Glomerular endothelial cell (primary cell): ENCODE measurements at places on chromosomes 6 and 20.

DNA sequence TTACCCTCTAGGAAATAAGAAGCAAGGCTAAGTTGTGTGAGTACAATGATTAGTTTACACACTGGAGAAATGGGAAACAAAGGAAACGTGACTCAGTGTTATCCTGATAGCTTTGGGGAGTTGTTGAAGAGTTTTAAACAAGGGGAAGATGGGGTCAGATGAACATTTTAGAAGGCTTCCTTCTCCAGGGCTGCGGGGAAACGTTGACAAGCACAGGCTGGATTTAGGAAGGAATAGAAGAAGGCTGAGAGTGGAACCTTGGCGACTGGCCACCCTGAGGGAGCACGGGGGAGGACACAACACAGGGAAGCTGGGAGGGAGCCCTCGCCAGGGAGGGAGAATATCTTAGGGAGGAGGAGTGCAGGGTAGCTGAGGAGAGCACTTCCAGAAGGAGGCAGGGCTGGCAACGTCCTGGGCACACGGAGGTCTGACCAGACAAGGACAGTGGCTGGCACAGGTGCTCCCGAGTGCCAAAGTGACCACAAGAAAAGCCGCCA is 134.7 kb downstream of the AIG1 start:
- peak; percentile 27 for DNase-seq

- no peak for DNase-seq
Measured at GRCh38 chr20:63367446-63368055, 6.4 kb upstream of the CHRNA4 start.

GRCh38 chr6:16676978-16677377 is 84.3 kb downstream of the ATXN1 start:
- no peak for DNase-seq

- peak; percentile 10 for DNase-seq
Measured at GRCh38 chr6:100719883-100720682, 161.0 kb downstream of the ASCC3 start.

DNA sequence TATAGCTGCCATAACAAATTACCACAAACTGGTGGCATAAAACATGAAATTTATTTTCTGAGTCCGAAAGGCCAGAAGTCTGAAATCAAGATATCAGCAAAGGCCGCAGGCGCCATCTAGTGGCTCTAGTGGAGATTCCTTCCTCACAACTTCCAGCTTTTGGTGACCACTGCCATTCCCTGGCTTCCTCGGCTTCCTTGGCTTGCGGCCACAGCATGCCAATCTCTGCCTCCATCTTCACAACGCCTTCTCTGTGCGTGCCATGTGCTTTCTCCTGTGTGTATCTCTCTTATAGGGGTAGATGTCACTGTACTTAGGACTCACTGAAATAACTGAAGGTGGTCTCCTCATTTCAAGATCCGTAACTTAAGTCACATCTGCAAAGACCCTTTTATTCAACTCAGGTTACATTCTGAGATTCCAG is 5.4 kb upstream of the PLAGL1 start:
- peak; percentile 70 for DNase-seq

DNA sequence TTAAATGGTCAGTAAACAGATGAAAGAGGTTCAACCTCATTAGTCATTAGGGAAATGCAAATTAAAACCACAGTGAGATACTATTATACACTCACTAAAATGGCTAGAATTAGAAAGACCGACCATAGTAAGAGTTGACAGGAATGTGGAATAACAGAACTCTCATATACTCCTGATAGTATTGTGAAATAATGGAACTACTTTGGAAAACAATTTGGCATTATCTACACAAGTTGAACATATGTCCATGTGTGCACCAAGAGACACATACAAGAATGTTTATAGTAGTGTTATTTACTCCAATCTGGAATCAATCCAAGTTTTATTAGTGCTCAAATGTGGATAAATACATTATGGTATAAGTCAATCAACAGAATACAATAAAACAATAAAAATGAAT is 59.6 kb downstream of the AK9 start:
- DNase-seq: no peak

GRCh38 chr20:50629670-50630045 is 61.7 kb downstream of the RIPOR3 start:
- DNase-seq: no peak

DNA sequence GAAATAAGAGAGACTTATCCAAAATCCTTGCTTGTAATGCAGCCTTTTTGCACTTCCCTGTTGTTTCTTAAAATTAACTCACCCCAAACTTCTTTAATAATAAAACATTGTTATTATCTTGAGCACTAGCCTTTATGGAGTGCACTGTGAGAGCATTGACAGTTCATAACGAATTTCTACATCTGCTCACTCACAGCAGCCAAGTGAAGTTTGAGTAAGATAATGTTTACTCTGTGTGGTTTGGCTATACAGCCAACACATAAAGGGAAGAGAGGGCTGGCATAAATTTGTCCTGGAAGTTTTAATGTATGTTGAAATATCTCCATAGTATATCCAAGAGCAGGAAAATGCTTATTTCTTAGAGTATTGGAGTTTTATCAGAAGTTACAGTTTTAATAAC is 227.9 kb downstream of the FRK start:
- no peak for DNase-seq

- no peak for DNase-seq
Measured at GRCh38 chr20:44805979-44806620, 4.2 kb downstream of the RIMS4 start.

DNA sequence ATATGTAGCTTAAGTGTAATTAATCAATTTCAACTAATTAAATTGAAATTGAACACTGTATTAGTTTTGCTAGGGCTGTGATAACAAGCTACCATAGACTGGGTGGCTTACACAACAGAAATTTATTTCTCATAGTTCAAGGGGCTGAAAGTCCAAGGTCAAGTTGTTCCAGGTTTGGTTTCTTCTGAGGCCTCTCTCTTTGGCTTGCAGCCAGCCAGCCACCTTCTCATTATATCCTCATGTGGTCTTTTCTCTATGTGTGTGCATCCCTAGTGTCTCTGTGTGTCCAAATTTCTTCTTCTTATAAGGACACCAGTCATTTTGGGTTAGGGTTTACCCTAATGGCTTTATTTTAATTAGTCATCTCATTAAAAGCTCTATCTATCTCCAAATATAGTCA is 611.7 kb downstream of the UTRN start:
- no peak for DNase-seq

DNA sequence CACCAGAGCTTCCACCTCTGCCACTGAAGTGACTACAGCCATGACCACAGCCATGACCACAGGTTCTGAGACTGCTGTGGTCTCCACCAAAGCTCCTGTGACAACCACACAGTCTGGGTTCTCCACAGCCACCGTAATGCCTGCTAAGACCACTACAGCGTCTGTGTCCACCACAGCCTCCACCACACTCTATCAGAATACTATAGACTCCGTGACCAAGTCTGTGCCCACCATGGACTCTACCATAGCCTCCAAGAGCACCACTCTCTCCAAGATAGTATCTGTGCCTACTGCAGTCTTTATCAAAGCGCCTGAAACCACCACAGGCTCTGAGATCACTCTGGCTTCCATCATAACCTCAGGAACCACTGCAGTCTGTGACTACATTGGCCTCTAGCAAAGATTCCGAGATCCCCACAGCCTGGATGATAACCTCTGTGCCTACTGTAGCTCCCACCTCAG is 18.3 kb upstream of the MUC21 start:
- no peak for DNase-seq

DNA sequence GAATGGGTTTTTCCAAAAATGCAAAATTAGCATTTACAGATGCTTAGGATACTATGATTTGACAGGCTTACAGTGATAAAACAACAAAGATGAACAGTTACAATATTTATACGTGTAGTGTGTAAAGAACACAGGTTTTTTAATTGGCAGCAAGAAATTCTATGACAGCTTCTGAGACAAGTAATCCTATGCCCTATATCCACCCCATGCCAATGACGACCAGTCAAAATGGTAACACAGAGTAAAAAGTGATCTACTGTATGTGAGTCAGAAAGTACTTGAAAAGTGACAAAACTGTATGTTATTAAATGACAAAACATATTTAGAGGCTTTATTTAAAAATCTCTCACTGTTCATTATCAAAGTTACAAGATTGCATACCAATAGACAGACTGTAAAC is 99.5 kb downstream of the PRDM1 start:
- no peak for DNase-seq

DNA sequence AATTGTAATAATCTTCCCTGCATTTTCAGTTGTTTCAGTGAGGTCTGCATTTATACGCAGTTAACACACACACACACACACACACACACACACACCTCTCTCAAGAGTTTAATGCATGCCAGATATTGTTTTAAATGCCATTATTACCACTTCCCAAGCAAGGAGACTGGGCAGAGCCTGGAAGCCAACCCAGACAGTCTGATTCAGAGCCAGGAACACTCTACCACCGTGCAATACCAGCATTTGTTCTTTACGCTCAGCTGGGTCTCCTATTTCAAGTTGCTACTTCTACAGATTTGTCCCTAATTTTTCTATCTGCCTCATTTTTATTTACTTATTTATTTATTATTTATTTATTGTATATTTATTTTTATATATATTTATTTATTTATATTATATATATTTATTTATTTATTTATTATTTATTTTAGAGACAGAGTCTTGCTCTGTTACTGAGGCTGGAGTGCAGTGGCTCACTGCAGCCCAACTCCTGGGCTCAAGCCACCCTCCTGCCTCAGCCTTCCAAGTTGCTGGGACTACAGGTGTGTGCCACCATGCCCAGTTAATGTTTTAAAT is 68.4 kb downstream of the PCSK2 start:
- no peak for DNase-seq

GRCh38 chr6:6927521-6928361 is 180.0 kb upstream of the RREB1 start:
- no peak for DNase-seq

DNA sequence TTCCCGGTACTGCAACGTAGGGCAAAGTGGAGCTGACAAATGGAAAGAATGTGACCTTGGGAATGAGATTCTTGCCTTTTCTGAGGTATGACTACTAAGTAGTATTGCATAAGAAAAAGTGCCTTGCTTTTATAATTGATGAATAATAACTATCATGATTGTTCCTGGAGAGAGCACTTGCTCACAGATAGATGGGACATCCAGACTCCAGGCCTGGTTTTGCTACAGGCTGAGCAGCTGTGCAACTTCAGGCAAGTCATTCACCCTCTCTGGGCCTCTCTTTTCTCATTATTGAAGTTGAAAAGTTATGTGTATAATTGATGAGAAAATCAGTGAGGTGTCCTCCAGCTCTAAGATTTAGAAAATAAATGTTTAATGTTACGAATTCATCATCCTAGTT is 53.6 kb upstream of the MBOAT1 start:
- no peak for DNase-seq

DNA sequence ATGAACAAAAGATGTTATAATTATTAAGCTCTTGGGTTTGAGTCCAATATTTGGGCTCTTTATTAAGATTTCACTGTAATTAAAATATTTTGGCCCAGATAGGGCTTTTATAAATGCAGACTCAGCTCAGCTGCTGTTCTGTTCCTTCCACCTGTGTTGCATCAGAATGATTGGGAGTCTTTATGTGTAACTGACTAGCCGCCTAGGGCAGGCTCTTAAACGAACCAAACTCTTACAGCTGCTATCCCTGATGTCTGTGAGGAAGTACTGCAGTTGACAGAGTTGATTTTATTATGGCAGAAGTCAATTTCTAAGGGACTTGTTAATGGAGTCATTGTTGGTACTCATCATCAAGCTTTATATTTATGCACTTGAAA is 144.7 kb downstream of the MYO6 start:
- no peak for DNase-seq

DNA sequence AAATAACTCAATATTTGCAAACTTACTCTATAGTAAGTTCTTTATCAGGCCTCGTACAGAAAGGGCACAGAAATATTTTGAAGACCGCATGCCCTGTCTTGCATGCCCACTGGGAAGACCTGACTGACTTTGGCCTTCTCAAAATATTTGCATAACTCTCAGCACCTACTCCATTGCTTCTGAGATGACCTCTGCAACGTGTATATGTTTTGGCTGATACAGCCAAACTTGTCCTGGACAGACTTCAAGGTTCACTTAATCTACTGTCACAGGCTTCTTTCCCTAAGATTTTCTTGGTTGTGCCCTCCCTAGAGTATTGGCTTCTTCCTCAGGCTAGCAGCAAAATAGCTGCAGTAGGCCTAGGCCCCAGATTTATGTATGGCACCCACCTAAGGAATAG is 21.5 kb upstream of the SERINC3 start:
- no peak for DNase-seq

DNA sequence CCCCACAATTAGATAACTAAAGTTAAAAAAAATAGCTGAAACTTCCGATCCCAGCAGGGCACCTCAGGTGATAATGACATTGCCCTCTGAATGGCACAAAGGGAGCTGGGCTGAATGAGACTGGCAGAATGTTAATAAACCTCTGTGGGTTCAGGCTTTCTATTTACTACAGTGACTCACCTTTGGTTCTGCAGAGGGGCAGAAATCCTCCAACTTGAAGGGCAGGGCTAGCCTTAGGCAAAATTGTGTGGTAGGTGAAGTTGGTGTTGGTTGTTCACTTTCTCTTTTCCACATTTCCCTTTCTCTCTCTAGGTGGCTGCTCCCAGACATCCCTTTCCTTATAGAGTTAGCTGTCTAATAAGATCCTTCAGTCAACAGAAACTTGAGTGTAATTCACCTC is 625.2 kb downstream of the EPM2A start:
- DNase-seq: no peak

DNA sequence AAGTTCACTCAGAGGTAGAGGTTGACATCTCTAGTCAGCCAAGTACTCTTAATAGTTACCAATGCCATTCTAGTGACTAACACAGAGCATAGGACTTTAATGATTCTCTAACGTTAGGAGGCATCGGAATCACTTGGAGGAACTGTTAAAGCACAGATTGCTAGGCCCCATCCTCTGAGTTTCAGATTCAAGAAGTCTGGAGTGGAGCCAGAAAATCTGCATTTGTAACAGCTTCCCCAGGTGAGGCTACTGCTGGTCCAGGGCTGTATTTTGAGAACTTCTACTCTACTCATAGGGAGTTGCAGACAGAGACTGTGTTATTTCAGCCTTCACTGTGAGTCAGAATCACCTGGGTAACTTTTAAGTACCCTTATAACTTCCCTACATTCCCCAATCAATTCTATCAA is 5.7 kb downstream of the LMBRD1 start:
- DNase-seq: no peak

- DNase-seq: no peak
Measured at GRCh38 chr20:5481872-5482271, 165.1 kb upstream of the PROKR2 start.

- DNase-seq: no peak
Measured at GRCh38 chr20:52331655-52332054, 140.1 kb upstream of the ZFP64 start.
